NCI-H1930 (cell line): ENCODE measurements at places on chromosomes 11 and 22.

DNA sequence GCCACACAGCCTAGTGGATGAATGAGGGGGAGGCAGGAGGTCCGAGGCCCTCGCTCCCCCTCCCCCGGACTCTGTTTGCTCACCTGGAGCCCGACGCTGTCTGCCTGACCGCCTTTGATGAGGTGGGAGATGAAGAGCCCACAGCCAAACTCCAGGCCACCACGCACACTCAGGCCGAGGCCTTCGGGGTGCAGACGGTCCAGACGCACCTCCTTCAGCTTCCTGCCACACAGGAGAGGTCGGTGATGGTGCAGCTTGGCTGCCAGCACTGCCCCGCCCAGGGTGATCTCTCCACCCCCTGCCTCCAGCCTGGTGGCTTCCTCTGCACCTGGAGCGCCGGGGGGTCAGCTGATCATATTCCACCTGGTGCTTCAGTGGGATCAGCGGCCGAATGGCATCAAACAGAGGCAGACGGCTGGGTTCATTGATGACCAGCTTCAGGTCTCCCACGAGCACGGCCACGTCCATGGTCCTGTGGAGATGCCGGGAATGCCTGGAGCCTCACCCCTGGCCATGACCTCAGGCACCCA lies 13.1 kb downstream of the USH1C start:
- DNase-seq: no peak

- DNase-seq: no peak
Measured at GRCh38 chr11:8740129-8740528, 57.5 kb downstream of the RPL27A start.

DNA sequence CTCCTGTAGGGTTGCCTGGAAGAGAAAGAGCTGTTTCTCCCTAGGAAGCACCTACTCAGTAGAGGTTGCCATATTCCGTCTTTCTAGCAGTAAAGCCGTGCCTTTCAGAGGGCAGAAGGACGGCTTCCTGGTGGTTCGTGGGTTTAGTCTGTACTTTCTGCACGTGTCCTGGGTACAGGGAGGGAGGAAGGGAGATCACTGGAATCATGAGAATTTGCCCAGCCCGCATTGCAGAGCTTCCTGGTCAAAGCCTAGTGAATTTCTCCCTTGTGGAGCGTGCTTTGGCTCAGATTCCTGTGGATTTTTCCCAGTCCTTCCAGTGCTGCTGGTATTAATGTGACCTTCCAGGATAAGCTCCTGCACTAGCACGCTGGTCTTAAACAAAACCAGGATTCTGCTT lies 44.9 kb downstream of the GRAMD1B start:
- DNase-seq: no peak

DNA sequence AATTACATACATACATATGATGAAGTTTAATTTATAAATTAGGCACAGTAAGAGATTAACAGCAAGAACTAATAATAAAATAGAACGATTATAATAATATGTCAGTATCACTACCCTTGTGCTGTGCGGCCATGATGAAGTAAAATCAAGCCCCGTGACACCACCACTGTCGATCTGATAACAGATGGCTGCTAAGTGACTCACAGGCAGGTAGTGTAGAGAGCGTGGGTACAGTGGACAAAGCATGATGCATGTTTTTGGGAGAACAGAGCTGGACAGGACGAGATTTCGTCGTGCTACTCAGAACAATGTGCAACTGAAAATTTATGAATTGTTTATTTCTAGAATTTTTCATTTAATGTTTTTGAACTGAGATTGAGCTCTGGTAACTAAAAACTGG lies 108.4 kb upstream of the TIMP3 start:
- DNase-seq: no peak

DNA sequence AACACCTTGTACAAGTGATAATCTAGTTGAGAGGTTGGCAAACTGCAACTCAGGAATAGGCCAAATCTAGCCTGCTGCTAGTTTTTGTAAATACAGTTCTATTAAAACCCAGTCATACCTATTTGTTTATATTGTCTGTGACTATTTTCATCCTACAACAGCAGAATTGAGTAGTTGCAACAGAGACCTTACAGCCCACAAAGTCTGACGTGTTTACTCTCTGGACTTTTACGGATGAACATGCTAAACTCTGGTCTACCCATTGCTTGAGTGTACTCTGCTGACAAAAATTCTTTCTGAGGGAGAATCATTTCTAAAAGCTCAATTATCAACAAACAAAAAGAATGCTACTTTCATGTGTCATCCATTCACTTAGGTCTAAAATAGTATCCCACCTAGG lies 287.0 kb downstream of the DYNC2H1 start:
- DNase-seq: no peak

- no peak for DNase-seq
Measured at GRCh38 chr11:58775066-58775708, 43.4 kb upstream of the GLYAT start.

DNA sequence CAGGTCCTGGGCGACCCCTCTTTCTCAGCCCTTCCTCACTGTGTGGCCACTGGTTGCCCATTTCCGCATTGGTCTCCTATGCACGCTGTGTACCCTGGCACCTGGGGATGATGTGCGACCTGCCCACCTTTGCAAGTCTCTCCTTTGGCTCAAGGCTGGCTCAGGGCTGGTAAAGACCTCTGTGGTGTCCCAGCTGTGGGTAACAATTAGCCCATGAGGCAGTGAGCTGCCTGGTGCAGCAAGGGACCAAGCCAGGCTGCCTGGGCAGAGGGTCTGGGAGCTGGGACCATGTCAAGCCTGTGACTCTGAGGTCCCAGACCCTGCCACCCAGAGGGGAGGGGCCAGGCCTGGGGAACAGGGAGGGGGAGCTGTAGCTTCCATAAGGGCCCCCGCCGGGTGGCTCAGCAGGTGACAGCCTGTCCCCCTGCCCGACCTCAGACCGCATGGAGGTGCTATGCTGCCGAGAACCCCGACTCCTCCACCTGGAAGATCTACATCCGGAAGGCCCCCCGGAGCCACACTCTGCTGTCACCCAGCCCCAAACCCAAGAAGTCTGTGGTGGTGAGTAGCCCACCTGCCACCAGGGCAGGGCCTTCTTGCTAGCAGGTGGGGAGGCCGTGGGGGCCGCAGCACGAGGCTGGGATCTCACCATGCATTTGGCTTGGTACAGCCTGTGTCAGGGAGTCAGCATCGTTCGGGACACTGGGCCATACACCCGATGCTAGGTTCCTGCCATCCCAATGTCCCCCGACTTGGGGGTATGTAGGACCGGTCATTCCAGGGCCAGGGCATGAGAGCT lies 112.5 kb downstream of the KCNQ1OT1 start:
- DNase-seq: no peak

GRCh38 chr11:108302121-108302785 lies 79.4 kb downstream of the ATM start:
- no peak for DNase-seq

DNA sequence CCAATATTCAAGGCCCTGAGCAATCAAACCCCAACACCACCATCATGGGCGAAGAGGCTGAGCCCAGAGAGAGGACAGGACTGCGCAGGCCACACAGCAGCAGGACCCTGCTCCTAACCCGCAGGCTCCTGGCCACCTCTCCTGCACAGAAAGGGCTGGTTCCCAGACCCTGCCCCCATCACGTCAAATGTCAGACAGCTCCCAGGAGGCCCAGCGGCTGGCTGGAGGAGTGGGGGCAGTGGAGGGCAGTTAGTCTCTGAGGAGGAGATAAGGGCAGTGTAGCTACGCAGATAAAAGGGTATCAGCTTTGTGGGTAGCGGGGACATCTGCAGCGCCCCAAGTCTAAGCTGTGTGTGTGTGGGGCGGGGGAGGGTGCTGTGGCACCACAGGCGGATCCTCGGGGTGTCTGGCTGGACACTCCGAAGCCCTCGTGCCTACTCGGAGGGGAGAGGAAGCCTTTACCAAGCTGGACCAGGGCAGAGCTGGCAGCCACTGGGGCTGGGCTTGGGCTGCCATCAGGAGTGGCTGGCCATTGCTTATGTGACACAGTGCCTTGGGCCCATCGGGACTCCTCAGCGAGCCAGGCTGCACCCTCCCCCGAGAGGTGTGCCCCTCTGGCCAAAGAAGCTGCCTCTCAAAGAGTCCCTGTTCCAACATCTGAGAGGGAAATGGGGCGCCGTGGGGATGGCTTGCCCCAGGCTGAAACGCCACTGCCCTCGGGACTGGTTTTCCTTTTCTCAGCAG lies 21.5 kb downstream of the FADS3 start:
- DNase-seq: no peak

DNA sequence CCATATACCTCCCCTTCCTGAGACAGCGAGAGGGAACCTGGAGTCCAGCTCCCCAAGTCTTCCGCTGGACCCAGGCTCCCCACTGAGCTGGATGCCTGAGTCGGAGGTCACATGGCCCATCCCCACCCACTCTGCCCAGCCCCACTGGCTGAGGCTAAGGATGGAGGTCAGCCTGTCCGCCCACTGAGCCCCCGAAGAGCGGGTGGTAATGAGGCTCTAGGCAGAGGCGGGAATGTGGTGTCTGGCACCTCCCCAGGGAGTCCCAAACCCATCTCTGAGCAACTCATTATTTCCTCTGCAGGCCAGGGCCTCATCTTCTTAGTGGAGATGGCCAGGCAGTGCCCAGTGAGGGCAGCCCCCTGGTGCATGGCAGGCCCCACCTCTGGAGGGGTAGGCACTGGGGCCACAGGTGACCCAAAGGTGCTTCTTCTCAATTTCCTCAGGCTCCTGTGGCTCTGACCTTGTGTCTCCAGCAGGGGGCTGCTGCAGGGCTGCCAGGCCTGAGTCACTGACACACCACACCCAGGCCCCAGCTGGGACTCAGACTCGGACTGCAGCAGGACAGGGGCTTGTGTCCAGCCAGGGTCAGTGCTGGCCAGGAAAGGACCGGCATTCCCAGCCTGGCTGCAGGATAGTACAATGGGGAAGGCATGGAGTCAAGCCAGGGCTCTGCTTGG lies 10.2 kb upstream of the PDE2A start:
- peak; percentile 33 for DNase-seq

DNA sequence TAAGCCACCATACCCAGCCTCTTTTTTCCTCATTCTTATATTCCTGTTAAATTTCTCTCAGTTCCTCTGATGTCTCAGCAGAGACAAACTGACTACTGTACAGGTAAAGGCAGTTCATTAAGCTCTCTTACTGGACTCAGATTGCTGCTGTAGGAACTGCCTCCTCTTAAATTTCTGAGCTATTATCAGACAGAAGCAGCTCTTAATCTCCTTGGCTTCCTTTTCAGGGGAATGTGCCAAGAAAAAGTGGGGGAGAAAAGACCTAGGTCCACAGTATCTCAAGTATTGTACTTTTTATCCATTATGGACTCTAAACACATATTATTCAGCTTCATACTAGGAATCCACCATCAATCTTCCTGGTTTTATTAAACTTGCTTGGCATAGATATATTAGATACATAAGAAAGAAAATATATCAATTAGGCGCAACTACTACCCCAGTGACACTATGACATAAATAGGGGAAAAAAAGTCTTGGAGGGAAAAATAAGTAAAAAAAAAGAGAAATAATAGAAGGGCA lies 26.1 kb downstream of the MRTFA start:
- DNase-seq: no peak

- no peak for DNase-seq
Measured at GRCh38 chr11:16881766-16882165, 132.4 kb downstream of the PLEKHA7 start.

GRCh38 chr11:16959602-16960001 lies 54.6 kb downstream of the PLEKHA7 start:
- peak; percentile 37 for DNase-seq

DNA sequence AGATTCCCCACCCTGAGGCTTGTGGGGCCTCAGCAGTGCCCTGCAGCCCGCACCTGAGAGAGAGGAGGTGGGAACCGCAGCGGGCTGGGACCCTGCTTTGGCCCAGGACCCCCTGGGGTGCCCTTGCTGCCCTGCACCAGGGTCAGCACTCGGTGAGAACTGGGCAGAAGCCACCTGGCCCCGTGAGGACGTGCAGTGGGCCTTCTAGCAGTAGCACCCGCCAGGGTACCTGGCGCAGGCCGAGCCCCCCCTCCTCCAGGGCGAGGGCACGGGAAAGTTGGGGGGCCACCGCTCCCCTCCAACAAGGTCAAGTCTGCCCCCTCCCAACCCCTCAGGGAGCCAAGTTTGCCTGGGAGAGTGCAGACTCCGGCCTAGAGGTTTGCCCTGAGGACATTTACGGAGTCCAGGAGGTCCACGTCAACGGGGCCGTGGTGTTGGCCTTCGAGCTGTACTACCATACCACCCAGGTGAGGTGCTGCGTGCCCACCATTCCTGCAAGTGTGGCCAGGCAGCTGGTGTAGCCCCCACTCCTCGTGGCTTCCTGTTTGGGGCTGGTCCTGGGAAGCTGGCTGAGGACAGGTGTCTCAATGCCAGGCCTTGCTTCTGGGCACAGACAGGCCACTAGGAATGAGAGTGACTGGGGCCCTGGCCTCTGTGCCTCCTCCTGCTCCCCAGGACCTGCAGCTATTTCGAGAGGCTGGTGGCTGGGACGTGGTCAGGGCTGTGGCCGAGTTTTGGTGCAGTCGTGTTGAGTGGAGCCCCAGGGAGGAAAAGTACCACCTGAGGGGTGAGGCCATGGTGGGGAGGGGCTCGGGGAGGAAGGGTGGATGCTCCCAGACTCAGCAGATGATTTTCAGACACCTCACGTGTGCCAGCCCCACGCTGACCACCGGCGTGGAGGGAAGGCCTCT lies 3.5 kb downstream of the PGGHG start:
- DNase-seq: no peak

DNA sequence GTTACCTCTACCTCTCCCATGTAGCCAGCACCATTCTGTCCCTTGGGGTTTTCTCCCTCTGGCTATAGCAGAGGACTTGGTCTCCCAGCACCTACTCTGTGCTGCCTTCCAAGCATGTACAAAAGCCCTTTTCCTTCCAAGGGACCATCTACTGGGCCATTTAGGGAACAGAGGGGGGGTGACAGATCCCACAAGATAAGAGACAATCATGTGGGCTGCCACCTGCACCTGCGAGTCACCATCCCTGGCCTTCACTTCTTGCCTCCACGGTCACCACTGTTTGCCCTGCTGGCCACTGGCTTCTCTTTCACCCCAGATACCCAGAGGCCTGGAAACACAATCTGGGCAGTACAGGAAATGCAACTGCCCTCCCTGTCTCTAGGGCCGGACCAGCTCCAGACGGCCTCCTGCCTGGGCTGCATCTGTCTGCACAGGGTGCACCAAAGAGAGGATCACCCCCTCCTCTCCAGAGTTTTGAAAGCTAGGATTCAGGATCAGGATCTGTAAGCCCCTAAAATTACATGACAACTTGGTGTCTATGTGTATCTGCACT lies 160.8 kb upstream of the NECTIN1 start:
- DNase-seq: no peak
